ENCODE measurements at places on chromosomes 6 and 20.
A peak's percentile ranks its signal among the peaks of the same experiment; 100 is the strongest.

- DNase-seq, result peak; percentile 47
Observed at GRCh38 chr6:6694825-6695624, 106.5 kb downstream of the LY86 start.

DNA sequence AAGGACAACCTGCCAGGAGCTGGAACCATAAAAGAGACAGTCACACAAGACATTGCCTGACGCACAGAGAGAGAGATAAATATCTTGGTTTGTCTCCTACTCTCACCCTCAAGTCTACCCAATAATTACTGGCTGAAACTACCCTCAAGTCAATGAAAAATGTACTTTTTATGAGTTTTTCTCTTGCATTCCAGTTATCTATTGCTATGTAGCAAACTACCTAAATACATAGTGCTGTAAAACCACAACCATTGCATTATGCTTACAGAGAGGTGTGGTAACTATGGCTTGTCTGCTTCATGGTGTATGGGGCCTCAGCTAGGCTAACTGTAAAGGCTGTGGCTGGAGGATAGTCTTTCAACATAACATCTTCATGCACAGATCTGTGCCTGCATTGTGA lies 247.8 kb downstream of the HAO1 start:
- no peak for DNase-seq

DNA sequence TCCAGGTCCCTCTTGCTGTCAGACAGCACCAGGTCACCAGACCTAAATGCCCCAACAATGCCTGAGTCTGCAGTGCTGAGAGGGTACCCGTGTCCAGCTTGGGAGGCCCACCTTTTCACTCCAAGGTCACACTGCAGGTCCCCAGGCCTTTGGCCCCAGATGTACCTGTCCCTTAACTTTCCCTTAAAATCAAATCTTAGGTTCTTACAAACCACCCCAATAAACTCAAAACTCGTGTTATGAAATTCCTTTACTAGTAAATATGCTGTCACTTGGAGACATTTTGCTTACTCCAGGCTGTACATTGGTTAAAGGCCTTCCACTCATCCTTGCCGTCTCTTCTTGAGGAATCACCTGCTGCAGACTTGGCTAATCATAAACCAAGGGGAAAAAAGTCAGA lies 165.7 kb upstream of the RREB1 start:
- no peak for DNase-seq

DNA sequence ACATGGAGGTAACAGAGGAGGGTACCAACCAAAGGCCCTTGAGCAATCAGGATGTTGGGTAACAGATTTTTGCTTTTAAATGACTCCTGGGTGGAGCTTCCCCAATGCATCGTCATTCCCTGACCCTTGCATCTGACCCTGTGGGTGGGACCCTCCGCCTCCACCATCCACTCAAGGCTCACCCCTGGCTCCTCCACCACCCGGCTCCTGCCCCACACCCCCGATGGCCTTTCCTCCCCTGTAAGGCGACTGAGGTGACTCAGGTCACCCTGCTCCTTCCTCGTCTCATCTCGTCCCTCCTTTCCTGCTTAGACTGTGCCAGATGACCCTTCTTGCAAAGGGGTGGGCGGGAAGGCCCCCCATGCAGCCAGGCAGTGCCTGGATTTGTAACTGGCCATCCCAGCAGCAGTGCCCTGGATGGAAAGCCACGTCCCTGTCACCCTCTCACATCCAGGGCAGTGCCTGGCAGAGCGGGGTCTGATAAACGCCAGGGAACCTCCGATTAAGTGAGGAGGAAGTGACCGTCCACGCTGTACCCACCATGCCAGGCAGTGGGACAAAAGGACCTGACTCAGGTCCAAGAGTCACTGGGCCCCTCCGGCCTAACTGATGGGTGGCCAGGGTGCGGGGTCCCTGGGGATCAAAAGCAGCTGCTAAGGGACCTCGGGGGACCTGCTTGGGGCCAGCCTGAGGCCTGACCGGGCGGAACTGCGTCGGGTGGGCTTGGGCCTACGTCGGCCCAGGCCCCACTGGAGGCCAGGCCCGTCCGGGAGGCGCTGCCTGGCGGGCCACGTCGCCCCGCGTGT lies 624 bp upstream of the NPEPL1 start:
- peak; percentile 87 for DNase-seq

DNA sequence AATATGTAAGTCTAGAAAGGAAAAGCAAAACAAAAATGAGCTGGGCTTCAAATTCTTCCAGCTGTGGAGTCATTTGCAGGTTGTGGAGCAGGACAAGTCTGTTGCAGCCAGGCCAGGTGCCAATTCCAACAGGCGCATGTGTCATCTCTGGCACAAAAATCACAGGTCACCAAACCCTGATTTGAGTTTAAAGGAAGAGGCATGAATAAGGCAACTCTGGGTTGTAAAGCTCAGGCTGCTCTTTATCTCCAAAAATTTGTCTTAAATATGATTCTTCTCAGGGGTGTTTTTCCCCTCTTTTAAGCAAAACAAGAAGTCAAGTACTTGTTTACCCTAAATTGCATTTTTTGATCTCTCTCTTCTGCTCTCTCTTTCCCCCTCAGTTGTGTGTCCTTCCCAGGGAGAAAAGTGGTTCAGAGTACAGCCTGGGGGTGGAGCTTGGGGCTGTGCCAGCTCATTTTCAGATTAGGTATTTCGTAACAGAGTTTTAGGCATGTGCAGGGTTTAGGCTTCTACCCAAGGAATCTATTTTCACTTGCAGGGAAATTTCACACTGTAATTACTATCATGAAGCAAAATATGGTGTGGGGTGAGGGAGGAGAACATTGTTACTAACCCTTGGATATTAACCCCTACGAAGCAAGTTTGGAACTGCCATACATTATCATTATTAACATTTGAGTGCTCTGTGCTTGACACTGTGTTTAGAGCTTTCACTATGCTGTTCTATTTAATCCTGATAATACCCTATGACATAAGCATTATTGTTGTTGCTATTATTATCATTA lies 8.3 kb upstream of the NCOA3 start:
- peak; percentile 92 for DNase-seq

DNA sequence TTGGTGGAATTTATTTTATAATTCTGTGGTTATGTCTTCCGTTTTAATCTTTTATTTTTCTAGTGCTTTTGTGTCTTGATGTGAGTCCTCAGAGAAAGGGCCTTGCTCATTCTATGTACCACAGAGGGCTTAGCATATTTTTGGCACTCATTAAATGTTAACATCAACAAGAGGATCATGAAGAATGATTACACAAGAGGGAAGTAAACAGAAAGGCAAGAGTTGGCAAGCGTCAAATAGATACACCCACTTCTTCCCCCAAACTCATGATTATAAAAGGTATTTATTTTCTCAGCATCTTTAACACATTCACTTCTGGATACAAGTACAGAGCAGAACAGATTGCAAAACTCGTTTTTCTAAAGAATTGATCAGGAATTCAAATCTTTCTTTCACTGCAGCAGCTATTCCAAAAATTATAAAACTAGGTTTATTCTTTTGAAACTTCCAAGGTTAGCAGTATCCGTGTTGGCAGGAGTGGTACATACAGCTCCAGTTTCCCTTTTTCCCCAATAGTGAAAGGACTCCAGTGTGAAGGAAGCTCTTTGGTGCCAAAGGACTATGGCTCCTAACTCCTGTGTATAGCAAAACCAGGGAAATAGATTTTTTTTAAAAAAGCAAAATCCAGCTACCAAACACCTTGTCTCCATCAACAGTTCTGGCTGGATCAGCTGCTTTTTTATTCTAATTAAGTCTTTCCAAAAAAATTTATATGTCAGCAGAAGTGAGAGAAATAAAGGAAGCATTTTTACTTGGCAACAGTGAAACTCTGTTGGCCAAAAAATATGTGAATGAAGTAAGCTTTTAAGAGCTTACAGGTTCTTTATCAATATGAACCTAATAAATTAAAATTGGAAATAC lies 221.9 kb downstream of the ADGRG6 start:
- DNase-seq, result peak; percentile 42

DNA sequence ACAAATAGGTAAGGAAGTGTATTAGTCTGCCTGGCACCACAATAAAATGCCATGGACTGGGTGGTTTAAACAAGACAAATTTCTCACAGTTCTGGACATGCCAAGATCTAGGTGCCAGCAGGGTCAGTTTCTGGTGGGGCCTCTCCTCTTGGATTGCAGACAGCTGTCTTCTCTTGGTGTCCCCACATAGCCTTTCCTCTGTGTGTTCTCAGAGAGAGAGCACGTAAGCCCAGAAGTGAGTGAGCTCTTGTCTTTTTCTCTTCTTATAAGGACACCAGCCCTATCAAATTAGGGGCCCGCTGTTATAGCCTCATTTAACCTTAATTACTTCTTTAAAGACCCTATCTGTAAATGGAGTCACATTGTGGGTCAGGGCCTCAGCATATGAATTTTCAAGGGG lies 28.3 kb downstream of the SMPDL3A start:
- no peak for DNase-seq

- DNase-seq, result no peak
Observed at GRCh38 chr6:128723667-128724066, 159.3 kb upstream of the LAMA2 start.

DNA sequence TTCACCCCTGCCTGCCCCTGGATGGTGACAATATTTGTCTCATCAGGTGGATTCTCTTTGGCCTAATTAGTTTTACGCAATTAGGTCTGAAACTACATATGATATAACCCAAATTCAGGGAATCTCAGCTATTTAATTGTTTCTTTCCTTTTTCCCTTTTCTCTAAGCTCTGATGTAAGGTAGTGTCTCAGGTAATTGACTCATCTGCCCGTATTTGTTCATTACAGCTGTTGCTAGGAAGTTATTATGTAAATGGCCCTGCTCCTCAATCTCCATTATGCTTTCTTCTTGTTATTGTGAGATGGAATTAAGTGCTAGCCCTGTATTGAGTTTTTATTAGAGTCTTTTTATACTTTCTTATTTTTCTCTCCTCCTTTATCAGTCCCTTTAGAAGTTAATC lies 378.2 kb upstream of the ARID1B start:
- DNase-seq, result no peak

DNA sequence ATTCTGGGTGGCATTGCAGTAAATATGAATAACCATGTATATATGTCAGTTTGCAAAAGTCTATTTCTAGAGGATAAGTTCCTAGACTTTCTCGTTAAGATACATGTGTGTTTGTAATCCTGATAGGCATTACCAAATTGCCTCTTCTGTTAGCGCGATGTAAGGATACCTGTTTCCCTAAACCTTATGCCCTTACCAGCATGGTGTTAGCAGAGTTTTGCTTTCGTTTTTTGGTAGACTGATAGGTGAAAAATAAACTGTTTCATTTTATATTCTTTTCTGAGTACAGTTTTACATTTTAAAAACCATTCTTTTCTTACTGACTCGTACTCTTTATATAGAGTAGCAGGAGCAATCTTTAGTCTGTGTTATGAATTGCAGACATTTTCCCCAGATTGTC lies 32.3 kb downstream of the SNX9 start:
- no peak for DNase-seq

DNA sequence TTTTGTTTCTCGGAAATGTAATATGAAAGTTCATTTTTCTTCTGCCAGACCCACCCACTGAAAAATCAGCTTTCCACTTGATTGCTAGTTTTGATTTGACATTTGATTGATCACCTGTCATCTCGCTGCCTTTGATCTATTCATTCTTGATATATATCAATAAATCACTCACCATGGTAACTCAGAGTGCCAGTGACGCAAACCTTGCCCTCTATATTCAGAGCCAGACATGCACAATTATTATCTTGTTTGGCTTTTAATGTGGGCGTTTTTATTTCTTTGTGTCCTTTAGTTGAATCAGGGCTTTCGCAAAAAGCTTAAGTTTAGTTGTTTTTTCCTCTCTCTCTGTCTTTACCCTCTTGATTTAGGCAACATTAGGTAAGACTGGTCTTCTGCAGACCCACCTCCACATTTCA lies 2.0 kb downstream of the TSHZ2 start:
- no peak for DNase-seq

DNA sequence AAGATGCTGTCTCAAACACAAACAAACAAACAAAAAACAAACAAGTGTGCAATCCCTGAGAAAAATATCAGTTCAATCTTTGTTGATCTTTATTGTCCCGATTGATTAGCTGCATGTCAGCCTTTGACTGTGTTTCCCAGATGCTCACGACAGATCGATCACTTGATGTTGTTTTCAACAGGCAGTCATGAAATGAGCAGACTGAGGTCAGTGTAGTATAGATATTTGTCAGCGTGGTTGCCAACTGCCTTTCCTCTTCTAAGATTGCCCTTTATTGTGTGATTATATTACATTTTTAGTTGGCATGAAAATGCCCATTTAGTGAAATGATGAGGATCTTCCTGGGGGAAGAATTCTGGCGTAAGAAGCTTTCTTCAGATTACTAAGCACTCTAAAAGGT lies 25.6 kb downstream of the UTRN start:
- DNase-seq, result no peak

DNA sequence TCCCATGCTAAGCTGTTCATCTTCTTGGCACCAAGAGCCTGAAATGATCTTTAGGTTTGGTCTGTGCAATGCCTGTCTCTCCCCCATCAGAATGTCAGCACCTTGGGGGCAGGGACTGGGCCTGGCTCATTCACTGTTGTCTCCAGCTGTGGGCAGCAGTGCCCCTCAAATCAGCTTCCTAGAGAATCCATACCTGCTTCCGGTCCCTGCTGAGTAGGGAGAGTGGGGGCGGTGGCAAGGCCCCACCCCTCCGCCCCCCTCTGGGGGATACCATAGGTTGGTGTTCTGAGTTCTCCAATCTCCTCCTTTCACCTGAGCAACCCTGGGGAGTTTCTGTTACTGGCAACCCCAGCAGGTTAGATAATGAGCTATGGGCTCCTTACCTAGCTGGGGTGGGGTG lies 19.2 kb upstream of the SPDEF start:
- no peak for DNase-seq

DNA sequence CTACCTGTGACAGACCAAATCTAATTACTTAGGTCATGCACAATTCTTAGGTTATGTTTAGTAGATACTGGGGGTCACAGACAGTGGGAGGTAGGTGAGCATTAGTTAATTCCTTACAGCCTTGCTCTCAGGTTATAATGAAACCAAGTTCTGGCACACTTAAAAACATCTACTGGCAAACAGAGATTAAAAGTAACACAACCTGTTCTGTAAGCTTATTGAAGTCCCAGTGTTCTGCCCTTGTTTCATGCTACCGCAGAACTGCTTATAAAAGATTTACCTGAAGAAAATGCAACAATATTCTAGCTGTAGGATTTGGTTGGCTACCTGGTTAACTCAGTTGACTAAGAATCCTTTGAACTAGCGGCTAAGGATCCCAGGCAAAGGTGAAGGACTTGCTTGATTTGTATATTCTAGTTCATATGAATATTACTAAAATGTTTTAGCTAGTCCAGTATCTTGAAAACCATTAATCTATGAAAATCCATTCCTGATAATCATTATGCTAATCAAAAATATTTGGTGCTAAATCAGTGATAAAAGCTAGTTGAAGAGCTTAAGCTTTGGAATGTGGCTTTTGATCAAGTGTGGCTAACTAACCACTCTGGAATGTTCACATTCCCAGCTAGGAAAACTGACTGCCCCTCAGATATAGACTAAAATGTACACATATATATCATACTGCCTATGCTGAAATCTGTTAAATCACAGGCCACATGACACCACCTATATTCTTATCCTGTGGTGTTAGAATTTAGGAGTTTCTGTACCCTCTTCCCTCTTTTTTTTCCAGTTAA lies 7.2 kb downstream of the PEX3 start:
- DNase-seq, result peak; percentile 59

- DNase-seq, result no peak
Observed at GRCh38 chr6:28824793-28825731, 98.7 kb downstream of the TRIM27 start.

- no peak for DNase-seq
Observed at GRCh38 chr20:58019850-58020625, 208.4 kb downstream of the ANKRD60 start.

GRCh38 chr6:26156850-26157250 lies 69.6 kb downstream of the HFE start:
- no peak for DNase-seq

- DNase-seq, result no peak
Observed at GRCh38 chr6:108739496-108740330, 108.5 kb upstream of the ARMC2 start.
